Activated CD8-positive, alpha-beta T cell treated with anti-CD3 and anti-CD28 coated beads, Interleukin-2, amount 10 ng/mL, durations not matched to agents 7 days and 5 days (primary cell): ENCODE measurements at places on chromosomes 6 and 20. TPM values are rescaled to one million over a fixed set of nuclear protein-coding genes. Genes with fewer than 3 reads are reported as not detected.

GRCh38 chr6:46274502-46274901, 103.7 kb upstream of the ENPP5 start:
- H3K4me1 ChIP-seq: no peaks in the 10 kb centered on the region
- H3K36me3 ChIP-seq: no peaks in the 10 kb centered on the region
- H3K4me3 ChIP-seq: no peak overlapping the region

WFDC5 gene
- not detected for total RNA-seq

DNA sequence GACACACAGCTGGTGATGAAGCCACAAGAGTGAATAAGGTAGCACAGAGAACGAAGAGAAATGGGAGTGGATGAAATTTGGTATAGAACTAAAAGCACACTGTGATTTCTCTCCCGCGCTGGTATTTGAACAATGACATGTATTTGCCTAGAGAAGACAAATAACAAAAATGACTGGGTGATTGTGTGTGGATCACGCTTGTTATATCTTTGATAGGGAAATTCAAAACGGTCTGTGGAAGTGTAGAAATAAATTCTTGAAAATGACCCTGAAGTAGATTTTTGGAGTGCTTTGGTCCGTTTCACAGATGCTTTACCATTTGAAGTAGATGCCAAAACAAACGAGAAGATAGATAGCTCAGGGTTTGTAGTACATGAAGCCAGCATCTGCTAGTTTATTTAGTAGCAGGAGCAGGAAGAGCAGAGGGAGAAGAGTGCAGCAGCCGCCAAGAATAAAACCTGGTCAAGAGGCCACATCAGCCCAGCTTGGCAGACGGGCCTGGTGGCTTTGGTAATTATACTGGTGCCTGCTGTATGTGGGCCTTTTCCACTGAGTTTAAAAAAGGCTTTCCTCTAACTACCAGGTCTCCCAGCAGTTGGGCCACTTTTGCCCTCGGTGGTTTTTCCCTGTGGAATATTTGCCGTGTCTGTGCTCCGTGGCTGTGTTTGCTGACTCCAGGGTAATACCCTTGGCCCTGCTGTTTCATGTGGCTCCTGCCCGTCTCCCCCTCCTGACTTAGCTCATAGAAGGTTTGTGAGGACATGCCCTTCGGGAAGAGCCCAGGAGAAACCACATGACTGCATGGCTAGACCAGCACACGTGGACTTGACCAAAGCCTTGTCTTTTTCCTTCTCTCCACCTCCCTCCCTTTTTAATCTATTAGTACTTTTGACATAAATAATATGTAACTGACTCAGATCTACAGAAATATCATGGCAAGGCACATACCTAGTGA, 294.0 kb downstream of the SOX4 start:
- peaks cover 9% of the 10 kb centered on the region for H3K4me1 ChIP-seq
- no peak for DNase-seq
- H3K4me3 ChIP-seq: no peak overlapping the region
- no peak overlapping the region for H3K27ac ChIP-seq
- no peaks in the 10 kb centered on the region for H3K27me3 ChIP-seq

OR2H1 gene
- total RNA-seq: not detected

ULBP3 gene
- 2.9 TPM for total RNA-seq

DNA sequence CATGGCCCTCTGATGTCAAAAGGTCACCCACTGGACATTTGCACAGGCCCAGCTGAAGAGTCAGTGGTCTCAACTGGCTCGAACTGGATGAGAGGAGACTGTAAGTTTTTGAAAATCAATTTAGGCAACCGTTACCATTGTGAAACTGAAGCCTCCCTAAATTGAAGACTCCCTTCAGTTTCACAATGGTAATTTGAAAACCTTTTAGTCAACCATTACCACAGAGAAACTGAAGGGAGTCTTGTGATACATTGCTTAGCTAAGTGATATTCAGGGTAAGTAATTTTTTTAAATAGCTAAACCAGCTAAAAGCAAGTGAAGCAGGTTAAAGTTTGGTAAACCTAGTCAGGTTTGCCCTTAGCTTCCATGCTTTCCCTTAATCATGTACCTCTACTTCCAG, 197.3 kb upstream of the NT5E start:
- no peak for DNase-seq
- H3K27me3 ChIP-seq: peaks cover 1% of the 10 kb centered on the region

- peaks cover 20% of the 10 kb centered on the region for H3K36me3 ChIP-seq
- no peaks in the 10 kb centered on the region for H3K4me1 ChIP-seq
- no peak overlapping the region for H3K4me3 ChIP-seq
Measured at GRCh38 chr20:52083627-52084232, 107.8 kb downstream of the ZFP64 start.

DNA sequence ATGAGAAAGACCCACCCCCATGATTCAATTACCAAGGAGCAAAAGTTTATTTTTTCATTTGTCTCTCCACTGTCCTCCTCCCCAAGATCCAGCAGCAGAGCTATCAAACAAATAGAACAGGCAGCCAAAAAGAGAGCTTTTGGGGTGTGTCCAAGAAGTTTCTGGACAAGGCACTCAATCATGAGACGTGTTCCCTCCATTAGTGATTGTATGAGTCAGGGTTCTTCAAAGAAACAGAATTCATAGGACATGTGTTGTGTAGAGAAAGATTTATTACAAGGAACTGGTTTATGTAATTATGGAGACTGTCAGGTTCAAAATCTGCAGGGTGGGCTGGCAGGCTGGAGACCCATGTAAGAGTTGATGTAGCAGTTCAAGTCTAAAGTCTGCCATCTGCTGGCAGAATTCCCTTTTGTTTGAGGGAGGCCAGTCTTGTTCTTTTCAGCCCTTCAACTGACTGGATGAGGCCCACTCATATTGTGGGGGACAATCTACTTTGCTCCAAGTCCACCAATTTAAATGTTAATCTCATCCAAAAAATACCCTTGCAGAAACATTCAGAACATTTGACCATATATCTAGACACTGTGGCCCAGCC, 248.1 kb upstream of the OPRM1 start:
- H3K4me1 ChIP-seq: no peaks in the 10 kb centered on the region
- H3K27me3 ChIP-seq: no peaks in the 10 kb centered on the region
- H3K4me3 ChIP-seq: no peak overlapping the region
- DNase-seq: no peak
- no peak overlapping the region for H3K27ac ChIP-seq
- no peaks in the 10 kb centered on the region for H3K36me3 ChIP-seq

DNA sequence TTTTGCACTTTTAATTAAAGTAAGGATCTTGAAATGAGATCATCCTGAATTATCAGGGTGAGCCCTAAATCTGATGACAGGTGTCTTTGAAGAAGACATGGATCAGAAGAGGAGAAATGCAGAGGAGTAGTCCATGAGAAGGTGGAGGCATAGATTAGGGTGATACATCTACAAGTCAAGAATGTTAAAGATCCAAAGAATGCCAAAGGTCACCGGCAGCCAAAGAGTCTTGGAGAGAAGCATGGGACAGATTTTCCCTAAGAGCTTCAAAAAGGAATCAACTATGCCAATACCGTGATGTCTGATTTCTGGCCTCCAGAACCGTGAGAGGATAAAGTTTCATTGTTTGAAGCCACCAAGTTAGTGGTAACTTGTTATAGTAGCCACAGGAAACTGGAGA, 59.0 kb upstream of the THEMIS start:
- H3K36me3 ChIP-seq: peaks cover 37% of the 10 kb centered on the region
- H3K4me1 ChIP-seq: peaks cover 19% of the 10 kb centered on the region
- H3K27me3 ChIP-seq: no peaks in the 10 kb centered on the region
- no peak overlapping the region for H3K4me3 ChIP-seq
- DNase-seq: no peak
